ENCODE measurements at places on chromosomes 13 and 19. TPM values are rescaled to one million over a fixed set of nuclear protein-coding genes. Genes with fewer than 3 reads are reported as not detected.

GRCh38 chr19:7349961-7350711 is 1.4 kb downstream of the ARHGEF18 start:
- DNase-seq, result no peak

GRCh38 chr19:53647350-53647749 is 15.6 kb downstream of the DPRX start:
- DNase-seq, result no peak

GRCh38 chr19:13064092-13064489 is 38.6 kb downstream of the LYL1 start:
- no peak for DNase-seq

GRCh38 chr13:30668312-30668711 is 50.6 kb downstream of the USPL1 start:
- DNase-seq, result no peak

ATP12A gene
- not detected for total RNA-seq

OR1M1 gene
- not detected for total RNA-seq

DCT gene
- total RNA-seq, result not detected

DNA sequence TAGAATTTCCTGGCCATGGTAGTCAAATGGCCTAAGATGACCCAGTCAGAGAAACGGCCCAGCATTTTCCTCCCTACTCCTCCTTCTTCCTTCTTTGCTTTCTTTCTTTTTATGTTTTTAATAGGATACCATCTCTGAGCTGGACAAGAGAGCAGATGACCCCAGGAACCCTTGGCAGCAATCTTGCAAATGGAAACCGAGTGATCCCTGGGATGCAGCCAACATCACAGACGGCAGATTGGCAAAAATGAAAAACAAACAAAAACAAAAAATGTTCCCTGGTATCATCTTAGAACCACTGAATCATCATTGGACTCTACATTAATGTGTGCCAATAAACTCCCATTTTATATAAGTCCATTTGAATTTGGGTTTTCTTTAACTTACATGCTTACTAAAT is 424.4 kb downstream of the FGF14 start:
- no peak for DNase-seq

CBARP gene
- not detected for total RNA-seq

DNA sequence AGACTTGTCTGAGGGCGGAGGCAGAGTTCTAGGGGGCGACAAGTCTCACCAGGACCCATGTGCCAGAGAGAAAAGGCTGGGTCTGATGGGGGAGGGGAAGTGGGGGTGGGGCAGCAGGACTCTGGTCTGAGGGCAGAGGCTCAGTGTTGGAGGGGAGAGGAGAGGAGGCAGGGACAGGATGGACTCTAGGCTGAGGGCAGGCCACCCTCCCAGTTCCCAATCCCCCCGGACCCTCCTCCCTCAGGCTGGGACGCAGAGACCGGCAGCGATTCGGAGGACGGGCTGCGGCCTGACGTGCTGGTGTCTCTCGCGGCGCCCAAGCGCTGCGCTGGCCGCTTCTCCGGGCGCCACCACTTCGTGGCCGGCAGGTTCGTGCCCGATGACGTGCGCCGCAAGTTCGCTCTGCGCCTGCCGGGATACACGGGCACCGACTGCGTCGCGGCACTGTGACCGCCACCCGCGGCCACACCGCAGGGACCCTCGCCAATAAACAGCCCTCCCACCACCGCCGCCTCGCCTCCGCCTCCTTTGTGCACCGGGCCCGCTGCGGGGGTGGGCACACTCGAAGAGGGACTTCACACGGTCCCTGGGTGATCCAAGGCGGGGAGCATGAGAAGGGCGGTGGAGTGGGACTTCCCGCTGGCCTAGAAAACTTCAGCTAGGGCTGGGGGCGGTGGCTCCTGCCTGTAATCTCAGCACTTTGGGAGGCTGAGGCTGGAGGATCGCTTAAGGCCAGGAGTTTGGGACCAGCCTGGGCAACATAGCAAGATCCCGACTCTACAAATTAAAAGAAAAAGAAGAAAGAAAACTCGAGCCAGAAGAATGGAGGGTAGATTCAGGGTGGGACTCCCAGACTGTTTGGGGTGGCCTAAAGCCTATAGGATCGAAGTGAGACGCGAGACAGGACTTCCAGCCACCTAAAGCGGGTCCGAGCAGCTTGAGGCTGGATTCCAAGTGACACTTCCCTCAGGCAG is 703 bp upstream of the CILP2 start:
- no peak for DNase-seq

DNA sequence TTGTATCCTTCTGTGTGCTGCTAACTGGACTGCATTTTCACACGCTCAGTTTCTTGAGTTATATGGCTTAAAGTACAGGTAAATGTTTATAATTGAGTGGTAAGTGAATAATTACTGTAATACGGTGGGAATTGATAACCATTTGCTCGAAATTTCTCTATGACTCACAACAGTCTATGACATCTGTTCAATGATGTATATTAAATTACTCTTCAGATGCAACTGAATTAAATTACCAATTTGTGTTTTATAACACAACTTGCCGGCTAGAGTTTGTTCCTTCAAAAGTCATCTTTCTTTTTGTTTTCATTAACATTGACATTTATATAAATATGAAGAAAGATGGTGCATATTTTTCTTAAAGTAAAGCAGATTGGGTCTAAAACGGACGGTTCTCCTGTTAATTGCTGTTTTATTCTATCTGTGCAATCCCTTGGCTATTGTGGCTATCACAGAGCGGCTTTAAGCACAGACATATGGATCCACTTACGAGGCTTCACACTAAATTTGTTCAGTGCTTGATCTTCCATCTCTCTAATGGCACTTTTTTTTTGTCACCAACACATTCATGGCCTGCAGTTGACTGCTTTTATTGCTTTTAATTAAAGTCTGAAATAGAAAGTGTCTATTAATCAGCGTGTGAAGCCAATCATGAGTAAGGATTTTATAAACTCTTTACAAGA is 1291.6 kb upstream of the SLC10A2 start:
- no peak for DNase-seq

GRCh38 chr13:26017196-26017921 is 34.5 kb downstream of the SHISA2 start:
- DNase-seq, result no peak

DNA sequence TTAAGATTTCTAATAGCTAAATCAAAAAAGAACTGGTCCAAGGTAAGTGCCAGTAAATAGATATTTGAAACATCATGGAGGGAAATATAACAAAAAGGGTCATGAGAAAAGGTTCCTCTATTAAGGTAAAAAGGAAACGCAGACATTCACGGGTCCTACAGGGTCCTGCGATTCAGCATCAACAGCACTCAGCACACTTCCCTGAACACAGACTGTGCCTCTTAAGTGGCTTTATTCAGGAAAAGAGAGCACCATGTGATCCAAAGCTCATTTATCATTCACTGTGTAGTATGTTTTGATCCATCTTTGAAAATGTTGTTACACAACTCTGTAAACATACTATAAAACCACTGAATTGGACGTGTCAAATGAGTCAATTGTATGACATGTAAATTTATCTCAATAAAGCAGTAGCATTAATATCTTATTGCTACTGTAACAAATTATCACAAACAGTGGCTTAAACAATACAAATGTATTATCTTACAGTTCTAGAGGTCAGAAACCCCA is 33.7 kb downstream of the CRYL1 start:
- DNase-seq, result no peak

MTIF3 gene
- 91.6 TPM for total RNA-seq
